Stimulated activated CD4-positive, alpha-beta T cell treated with anti-CD3 and anti-CD28 coated beads, Interleukin-15, amount 100 ng/mL, for 24 hours (primary cell): ENCODE measurements at places on chromosomes 6 and 20.

DNA sequence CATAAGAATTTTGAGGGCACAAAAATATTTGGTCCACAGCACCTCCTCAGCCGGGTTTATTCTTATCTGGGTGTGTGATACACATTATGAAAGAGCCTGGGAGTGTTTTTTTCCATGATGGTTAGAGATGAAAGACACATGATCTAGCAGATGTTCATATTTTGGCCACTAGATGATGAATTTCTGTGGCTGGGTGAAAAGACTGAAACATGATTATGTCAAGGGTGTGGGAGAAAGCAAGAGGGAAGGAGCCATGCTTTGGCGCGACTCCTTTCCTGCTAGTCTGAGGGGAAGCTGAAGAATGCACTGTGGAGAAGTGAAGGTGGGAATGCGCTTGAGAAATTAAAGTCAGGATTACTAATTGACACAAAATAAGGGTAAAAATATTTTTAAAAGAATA, 102.3 kb downstream of the SH3BGRL2 start:
- DNase-seq, result no peak

DNA sequence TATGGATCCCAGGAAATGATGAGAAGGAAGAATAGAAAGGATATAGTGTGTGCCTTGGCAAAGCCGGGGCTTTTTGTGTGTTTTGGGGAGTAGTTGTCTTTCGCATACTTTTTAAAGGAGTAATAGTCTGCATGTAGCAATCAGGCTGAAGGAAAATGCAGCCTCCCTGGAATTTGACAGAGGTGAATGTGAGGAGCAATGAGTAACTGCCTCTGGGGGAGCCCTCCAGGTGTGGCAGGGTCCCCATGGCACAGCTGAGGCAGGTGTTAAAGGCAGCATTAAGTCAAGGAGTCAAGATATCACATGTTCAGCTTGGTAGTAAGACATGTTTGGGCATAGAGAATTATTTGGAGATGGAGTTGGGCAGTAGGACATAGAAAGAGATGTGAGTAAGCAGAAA, 203.1 kb downstream of the C6orf118 start:
- DNase-seq, result no peak

- DNase-seq, result no peak
These were observed 162.2 kb downstream of the TBXT start for GRCh38 chr6:166005401-166005943.

DNA sequence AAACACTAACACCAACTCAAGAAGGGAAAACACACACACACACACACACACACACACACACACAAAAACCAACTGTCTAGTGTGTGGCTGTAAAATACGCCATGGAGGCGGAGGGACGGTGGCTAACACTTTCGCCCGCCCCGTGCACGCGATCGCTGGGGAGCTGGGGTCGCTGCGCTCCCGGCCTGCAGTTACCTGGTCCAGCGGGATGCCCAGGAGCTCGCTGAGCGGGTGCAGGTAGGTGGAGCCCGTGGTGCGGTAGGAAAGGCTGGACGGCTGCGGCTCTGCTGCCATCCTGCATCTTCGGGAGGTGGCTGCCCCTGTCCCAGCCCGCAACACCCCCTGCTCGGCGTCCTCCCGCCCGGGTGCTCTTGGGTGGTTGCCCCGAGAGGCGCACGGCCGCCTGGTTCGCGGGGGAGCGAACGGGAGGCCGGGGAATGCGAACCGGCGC, 303 bp downstream of the MBOAT1 start:
- no peak for DNase-seq

GRCh38 chr20:10635476-10636208, 38.2 kb downstream of the JAG1 start:
- DNase-seq, result no peak
